EL (cell line): ENCODE measurements at places on chromosomes 2 and 18.

GRCh38 chr2:210559182-210559581 lies 2.8 kb downstream of the CPS1 start:
- DNase-seq: no peak

- peak; percentile 98 for DNase-seq
Observed at GRCh38 chr2:214019229-214019972, 391.5 kb upstream of the VWC2L start.

GRCh38 chr2:238461491-238461890 lies 34.8 kb downstream of the ASB1 start:
- no peak for DNase-seq

DNA sequence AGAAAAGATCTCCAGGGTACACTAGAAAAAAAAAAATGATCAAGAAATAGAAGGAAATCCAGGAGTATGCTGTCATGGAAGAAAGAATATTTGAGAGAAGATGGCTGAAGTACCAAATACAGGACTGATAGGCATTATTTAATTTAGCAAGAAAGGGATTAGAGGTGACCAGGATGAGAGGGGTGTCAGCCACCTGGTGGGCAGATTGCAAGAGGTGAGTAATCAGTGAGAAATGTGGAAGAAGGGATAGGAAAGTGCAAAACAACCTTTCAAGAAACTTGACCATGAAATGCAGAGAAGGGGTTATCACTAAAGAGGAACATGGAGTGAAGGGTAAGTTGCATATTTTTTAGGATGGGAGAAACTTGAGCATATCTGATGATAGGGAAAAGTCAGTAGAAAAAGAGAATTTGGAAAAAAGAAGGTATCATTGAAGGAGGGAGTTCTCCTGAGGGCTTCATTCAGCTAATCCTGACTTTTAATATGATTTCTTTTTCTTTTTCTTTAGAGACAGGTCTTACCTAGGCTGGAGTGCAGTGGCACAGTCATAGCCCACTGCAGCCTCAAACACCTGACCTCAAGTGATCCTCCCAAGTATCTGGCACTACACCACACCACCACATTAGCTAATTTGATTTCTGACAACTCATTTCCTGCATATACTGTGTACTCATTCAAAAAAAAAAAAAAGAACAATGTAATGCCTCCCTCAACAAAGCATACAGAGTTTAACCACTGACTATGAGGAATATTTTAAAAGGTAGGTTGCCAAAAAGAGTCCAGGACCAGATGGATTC lies 101.3 kb downstream of the LRP2 start:
- DNase-seq: no peak

DNA sequence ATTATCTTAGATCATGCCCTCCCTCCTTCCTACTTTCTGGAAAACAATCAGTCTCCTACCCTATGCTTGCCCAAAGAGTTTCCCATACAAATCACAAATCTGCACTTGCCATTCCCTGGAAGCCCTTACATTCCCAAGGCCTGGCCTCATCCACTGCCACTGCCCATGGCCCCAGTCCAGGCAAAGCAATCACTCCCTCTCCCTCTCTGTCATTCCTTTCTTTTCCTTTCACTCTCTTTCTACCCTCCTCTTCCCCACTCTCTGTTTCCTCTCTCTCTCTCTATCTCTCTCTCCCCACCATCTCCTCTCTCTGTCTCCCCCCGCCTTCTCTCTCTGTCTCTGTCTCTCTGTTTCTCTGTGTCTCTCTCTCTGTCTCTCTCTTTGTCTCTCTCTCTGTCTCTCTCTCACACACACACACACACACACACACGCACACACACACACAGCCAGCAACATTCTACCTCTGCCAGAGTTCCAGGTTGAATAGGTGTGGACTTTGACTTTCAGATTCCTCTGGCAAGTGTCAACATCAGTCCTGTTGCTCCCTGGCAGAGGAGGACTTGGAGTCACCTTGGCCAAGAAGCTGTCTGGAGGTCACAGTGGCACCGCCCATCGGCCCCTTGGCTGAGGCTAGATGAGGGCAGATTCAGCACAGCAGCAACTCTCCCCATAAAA lies 43.7 kb upstream of the NAT8 start:
- DNase-seq: peak; percentile 31

GRCh38 chr2:103773884-103774283 lies 1012.1 kb downstream of the TMEM182 start:
- no peak for DNase-seq
